ENCODE measurements at places on chromosomes 2 and 18.

- DNase-seq, result no peak
Observed at GRCh38 chr2:6024229-6024628, 332.0 kb downstream of the SOX11 start.

GRCh38 chr2:141791521-141791920 lies 339.3 kb downstream of the LRP1B start:
- no peak for DNase-seq

DNA sequence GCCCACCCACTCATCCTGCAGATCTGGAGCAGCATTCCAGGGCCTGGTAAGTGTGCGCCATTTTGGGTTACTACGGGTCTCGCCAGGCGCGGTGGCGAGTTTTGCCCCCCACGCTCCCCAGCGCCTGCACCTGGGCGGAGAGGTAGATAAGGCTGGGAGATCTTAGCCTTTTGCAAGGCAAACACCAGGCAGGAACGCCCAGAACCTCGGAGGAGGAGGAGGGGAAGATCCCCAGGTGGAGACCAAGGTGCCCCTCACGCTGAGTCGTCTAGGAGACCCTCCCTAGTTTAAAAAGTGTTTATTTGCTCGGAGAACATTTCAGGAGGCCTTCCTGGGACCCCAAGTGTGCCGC lies 365 bp upstream of the RAMP1 start:
- no peak for DNase-seq

DNA sequence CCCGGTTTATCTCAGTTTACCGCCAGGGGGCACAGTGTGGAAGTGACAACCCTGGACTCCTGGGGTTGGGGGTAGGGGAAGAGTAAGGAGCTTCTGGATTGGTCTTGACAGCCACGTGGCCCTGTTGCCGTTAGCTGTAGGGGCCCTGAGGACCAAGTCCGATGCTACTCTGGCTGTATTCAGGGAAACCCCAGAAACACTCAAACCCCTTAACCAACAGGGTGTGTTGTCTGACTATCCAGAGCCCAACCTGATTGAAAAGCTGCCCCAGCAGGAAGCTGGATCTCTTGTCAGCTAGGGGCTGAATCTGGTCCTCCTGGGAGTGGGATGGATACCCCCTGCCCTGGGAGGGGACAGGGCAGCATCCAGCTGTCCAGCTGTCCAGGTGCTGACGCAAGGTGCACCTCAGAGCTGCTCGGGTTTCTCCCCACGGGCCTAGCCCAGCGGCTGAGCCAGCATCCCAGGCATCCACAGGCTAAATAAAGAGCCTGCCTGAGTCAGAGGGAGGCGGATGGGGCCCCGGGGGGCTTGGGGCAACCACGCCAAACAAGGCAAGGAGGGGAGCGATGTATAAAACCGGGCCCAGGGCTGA lies 3.1 kb upstream of the GMPPA start:
- peak; percentile 74 for DNase-seq

GRCh38 chr2:188940171-188940570 lies 34.0 kb upstream of the COL3A1 start:
- DNase-seq, result peak; percentile 84

DNA sequence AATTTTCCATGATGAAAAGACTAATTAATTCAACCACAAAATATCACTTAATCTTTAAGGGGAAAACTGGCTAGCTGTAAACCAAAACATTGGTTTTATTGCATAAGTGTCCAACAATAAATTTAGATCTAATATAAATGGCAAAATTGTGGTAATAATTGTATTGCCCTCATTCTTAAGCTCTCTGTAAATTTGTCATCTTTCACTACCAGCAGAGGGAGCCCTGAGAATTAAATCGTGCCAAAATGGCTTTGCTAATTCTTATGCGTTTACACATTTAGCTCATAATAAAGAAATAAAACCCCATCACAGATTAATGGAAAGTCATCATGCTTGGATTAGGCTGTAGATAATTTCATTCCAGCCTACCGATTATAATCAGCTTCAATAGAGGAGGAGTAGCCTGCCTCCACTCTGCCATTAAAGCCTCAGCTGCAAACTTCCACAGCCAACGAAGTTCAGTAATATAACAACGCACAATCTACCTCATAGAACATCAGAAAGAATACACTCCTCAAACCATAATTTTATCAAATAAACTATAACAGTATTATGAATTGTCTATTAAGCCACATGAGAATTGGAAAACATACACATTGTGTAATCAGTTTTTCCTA lies 70.0 kb upstream of the ATP5MC3 start:
- DNase-seq, result peak; percentile 61

GRCh38 chr2:30511122-30512083 lies 64.4 kb downstream of the LCLAT1 start:
- peak; percentile 27 for DNase-seq

DNA sequence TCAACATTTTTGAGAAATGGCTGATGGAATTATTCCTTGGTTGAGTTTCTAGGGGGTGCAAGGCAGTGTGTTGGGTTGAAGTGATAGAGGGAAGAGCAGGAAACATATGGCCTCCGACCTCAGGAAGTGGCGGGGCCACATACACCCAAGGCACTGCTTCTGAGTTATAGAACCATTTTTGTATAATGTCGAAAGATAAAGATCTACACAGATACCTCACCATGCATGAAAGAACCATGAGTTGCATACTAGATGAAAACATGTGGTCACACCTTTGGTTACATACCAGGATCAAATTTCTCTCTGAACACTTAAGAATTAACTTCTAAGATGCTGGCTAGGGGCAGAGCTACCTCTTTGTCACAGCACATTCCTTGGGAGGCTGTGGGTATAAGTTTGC lies 23.2 kb downstream of the LAMA3 start:
- DNase-seq, result no peak

GRCh38 chr2:218959761-218960308 lies 369 bp downstream of the CDK5R2 start:
- DNase-seq, result no peak

GRCh38 chr2:83516503-83516902 lies 942.6 kb downstream of the SUCLG1 start:
- no peak for DNase-seq

DNA sequence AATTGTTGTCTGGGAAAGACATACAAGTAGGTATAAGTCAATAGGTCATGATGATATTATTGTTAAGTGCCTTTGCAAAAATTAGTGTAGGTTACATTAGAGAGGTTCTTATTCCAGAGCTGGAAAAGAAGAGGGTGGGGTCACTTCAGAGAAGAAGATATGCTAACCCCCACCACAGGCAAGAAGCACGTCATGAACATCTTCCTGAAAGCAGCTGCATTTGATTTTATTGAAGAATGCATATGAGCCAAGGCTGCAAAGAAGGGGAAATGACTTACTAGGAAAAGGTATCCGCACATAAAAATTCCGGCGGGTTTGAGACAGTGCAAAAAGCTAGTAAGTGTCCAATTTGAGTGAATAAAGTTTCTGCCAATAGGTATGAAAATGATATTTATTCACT lies 195.3 kb upstream of the CDH2 start:
- DNase-seq, result no peak

DNA sequence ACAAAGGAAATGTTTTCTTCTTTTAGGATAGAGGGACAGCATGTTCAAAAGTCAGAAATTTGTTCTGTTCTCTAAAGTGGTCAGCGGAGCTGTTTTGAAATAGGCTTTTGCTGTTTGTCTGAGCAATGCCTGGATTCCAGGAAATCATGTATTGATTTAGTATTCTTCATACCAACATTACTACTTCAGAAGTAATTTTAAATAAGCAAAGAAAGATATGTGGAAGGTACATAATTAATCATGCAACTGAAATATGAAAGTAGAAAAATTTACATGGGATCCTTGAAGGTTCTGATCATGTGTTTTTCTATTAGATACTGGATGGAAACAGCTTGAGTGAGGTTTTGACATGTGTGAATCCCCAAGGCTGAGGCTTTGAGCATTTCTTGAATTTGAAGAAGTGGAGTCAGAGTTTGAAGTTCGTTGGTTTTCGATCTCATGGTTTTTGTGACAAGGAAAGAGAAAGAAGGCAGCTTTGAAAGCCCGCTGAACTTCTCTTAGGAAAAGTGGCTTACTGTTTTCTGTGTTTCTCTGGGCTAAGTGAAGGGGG lies 220.0 kb downstream of the LDLRAD4 start:
- no peak for DNase-seq

DNA sequence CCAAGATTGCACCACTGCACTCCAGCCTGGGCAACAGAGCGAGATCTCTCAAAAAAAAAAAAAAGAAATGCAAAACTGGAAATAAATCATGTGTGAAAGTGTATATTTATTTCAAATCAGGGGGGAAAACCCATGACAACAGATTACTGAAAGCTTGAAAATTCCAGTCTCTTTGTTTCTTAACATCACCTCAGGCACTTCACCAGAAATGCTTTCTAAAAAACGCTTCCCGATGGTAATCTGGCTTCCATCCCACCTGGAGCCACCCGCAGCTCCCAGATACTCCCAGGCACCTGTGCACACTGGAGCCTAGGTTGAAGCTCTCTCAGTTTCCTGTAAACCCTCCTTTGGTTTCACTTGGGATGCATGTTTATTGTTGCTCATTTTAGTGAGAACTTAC lies 7.2 kb upstream of the ITGB6 start:
- DNase-seq, result no peak

- DNase-seq, result no peak
Observed at GRCh38 chr2:235157746-235158482, 206.1 kb downstream of the SH3BP4 start.

DNA sequence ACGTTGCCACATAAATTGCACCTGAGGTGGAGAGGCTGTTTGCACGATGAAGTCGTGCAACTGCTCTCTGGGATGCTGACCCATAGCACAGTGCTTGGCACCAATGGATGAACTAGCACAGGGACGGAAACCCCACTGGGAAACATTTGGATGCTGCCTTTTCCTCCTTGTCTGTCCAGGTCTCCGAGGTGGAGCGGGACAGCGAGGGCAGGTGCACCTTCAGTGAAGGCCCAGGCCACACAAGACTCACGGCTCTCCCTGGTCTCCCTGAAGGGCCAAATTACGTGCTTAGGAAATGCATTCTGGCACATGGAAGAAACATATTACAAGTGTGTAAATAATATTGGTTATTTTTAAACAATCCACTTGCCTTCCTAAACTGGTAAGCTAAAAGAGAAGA lies 70.3 kb downstream of the TPO start:
- DNase-seq, result no peak

DNA sequence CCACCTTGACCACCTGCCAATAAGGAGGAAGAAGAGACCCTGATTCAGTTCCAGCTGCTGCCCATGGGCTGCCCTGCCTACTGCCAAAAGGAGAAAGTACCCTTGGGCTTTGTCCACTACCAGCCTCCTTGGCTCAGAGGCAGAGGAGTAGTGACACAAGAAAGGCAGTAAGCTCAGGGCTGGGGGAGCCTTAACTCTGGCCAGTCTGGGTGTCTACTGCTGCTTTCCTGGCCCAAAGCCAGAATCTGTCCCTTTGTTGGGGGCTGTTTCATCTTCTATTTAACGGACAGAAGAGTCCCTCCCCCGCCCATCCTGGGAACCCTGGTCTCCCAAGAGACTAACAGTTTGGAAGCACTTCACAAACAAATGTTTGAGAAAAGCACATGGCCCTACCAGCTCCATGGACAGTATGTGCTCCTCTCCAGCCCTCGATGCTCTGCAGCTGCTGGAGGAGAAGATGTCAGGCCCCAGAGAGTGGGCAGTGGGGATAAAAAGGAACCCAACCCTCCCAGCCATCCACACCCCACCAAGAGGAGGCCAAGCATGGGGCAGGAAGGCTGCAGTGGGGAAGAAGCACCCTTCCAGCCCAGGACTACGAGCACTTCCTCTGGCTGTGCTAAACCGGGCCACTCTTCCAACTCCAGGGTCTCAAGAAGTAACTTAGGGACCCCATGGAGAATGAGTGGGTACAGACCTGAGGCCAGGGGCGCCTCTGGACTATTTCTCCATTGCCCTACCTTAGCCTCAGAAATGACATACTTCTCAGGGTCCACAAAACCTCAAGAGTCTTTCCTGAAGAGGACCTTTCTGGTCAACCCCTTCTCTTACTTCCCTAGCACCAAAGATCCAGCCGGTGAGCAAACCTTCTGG lies 1.2 kb downstream of the ATG9A start:
- no peak for DNase-seq

DNA sequence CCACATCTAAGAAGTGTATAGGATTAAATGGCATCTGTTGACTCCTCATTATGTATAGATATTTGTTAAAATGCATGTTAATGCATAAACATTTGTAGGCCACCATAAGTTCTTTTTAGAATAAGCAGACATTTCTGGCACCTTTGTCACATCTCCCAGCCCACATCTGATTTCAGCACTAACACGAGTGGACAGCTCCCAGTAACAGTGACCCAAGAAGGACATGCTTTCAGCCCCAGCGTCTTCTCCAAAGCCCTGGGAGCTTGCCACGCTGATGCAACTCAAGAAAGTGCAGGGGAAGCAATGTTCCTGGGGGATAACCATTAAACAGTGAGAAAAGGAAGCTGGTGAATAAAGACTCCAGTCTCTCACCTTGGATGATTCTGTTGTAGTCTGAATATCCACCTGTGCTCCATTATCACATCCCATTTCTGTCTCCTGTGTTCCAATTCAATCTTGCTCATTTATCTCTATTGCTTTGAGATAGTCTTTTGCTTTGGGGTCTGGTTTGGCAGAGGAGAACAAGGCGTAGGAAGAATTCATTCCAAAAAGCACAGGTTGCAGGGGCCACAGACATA lies 182.6 kb upstream of the THSD7B start:
- DNase-seq, result peak; percentile 0

DNA sequence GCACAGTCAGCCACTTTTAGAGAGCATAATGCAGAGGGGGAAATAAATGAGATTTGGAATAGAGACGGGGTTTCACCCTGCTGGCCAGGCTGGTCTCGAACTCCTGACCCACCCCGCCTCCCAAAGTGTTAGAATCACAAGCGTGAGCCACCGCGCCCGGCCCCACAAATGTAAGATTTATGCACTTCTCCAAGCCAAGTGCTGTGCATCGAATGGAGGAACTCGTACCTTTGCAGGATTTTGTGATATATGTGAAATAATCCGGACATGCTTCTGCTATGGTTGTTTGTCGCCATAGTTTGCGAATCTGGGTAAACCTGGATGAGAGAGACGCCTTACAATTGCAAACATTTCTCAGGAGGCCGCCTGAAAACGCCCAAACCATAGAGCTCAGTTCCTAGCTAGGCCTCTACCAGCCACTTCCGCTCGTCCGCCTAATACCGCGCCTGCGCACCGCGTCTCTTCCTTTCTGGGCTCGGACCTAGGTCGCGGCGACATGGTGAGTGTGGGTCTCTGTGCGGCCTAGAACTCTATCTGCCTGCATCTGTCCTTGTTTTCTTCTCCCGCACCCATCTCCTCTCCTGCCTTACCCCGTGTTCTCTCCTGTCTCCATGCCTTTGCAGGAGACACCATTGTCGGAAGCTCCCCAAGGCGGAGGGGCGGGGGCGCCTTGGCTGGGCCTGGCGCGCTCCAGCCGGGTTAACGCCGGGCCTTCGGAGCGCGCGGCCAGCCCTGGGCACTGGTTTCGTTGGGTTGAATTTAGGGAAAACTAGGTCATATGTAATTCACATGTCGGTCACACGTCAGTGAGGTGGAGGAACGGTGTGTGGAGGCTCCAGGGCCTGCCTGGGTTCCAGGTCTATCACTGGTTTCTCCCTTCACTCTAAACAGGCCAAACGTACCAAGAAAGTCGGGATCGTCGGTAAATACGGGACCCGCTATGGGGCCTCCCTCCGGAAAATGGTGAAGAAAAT lies at the start of gene RPL37A:
RPL37A (plus strand) TSS at position 466 of the 974 bp plus-strand sequence; CDS start at position 497, 31 bp downstream.
- peak; percentile 98 for DNase-seq

GRCh38 chr18:59620381-59620780 lies 76.8 kb downstream of the CCBE1 start:
- no peak for DNase-seq

GRCh38 chr18:26432651-26433424 lies 115.5 kb downstream of the KCTD1 start:
- no peak for DNase-seq

GRCh38 chr18:44922968-44923367 lies 242.3 kb downstream of the SETBP1 start:
- no peak for DNase-seq

Measured in fibroblast of pulmonary artery (primary cell).